H54 (cell line): ENCODE measurements at places on chromosomes 12 and 14.

DNA sequence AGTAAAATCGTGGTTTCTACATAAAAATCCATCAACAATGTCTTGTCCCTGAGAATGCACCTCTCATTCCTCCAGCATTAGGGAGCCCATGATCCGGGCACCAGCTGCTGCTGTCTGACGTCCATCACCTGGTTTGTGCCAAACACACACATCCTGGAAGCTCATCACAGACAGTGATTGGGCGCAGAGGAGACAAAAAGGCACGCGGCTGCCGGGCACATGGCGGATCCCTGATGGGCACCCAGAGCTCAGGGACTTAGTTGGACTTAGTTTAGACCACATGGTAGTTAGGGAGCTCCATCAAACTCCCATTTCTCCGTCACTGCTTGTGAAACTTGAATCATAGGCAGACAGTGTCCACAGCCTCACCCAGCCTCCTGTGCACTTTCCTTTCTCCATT lies 1059.3 kb downstream of the TMEM121 start:
- no peak for DNase-seq

GRCh38 chr12:98439981-98440581 lies 75.3 kb upstream of the TMPO start:
- no peak for DNase-seq

DNA sequence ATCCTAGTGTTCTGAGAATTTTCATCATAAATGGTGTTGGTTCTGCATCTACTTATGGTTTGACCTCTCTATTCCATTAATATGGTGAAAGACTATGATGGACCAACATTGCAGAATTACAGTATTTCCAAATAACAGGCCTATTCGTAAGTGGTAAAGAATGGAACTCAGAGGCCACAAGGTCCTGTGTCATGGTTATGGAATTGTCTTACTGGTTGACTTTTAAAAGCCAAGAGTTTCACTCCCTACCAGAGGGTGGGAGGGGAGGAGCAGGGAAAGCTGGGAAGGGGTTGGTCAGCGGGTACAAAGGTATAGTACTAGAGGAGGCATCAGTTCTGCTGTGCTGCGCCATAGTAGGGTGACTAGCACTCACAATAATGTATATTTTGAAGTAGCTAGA lies 153.4 kb downstream of the TMEM132D start:
- DNase-seq: no peak

- DNase-seq: no peak
These were observed 68.3 kb downstream of the ALG10B start for GRCh38 chr12:38384816-38385378.

DNA sequence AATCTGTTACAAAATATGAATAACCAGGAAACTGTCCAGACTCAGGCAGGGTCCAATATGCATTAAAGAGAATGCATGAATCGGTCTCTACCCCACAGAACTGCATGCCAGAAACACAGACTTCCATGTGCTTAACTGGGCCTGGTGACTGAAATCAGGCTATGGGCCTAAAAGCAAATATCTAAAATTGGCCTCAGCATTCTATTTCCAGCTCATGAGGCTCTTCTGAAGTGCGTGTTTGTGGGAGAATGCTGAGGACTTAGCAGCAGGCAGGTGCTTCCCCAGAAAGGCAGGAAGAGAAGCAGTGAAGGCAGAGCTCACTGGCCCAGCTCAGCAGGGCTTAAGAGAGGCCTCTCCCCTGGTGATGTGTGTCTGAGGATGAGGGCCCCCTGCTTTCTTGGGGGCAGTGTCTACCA lies 48.5 kb downstream of the ADGRD1 start:
- DNase-seq: no peak

- DNase-seq: no peak
These were observed 30.9 kb downstream of the PIGH start for GRCh38 chr14:67569011-67569650.

GRCh38 chr12:80939231-80939950 lies 1.7 kb upstream of the LIN7A start:
- DNase-seq: no peak

GRCh38 chr12:130705178-130705822 lies 10.8 kb downstream of the RIMBP2 start:
- DNase-seq: no peak

GRCh38 chr14:90387206-90387760 lies 9.5 kb upstream of the CALM1 start:
- DNase-seq: no peak

DNA sequence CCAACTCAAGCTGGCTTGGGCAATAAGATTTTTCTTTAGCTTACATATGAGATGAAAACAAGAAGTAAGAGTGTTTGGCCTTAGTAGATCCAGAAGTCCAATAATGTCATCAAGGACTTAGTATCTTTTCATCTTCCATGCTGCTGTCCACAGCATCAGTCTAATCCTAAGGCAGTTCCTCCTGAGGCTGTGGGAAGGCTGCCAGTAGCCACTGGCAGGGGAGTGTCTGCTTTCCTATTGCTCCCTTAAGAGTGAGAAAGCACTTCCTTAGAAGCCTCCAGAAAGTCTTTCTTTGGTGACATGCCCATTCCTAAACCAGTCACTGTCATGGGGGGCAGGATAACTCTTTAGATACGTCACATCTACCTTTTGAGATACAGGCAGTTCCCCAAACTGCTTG lies 317.7 kb downstream of the BMP4 start:
- DNase-seq: no peak

GRCh38 chr12:32508626-32509025 lies 109.3 kb downstream of the FGD4 start:
- no peak for DNase-seq

DNA sequence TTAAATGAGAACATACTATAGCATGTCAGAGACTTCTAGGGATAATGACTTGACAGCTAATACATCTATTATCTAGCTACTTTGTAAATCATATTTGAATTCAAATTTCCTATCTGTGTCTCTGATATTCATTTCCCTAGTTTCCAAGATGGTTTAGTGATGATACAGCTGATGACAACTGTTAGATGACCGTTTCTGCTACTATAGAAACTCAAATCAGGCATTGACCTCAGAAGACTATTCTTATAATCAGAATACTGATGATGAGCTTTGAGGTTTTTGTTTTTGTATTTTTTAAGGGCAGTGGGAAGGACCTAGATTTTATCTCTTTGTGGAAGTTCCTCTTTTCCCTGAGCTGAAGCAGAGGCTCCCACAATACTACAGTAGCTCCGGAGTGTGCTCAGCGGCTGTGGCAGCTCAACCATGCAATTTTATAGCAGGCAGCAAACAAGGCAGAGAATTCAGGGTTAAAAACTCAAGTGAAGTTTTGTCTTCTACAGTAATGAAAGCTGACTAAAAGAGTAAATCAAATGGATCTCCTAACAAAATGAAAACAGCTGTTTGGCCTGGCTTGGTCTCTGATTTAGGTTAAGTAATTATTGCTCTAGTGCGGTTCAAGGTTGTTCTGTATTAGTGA lies 145.1 kb downstream of the SLC25A21 start:
- no peak for DNase-seq

- DNase-seq: no peak
These were observed 377.1 kb upstream of the NOVA1 start for GRCh38 chr14:26974965-26975364.

DNA sequence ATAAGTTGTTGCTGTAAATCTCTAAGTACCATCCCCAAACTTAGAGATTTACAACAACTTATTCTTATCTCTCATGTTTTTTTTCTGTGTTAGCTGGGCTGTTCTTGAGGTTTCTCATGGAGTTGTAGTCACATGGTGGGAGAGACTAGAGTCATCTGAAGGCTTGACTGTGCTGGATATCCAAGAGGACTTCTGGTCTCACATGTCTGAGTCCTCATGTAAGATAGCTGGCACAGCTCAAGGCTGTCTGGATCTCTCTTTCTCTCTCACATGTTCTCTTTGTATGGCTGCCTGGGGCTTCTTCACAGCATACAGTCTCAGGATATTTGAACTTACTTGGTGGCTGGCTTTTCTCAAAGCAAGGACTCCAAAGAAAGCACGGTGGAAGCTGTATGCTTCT lies 63.8 kb downstream of the DACT1 start:
- DNase-seq: no peak

GRCh38 chr14:64573109-64573508 lies 23.3 kb downstream of the PPP1R36 start:
- no peak for DNase-seq

GRCh38 chr12:29863665-29864064 lies 79.9 kb upstream of the TMTC1 start:
- no peak for DNase-seq

DNA sequence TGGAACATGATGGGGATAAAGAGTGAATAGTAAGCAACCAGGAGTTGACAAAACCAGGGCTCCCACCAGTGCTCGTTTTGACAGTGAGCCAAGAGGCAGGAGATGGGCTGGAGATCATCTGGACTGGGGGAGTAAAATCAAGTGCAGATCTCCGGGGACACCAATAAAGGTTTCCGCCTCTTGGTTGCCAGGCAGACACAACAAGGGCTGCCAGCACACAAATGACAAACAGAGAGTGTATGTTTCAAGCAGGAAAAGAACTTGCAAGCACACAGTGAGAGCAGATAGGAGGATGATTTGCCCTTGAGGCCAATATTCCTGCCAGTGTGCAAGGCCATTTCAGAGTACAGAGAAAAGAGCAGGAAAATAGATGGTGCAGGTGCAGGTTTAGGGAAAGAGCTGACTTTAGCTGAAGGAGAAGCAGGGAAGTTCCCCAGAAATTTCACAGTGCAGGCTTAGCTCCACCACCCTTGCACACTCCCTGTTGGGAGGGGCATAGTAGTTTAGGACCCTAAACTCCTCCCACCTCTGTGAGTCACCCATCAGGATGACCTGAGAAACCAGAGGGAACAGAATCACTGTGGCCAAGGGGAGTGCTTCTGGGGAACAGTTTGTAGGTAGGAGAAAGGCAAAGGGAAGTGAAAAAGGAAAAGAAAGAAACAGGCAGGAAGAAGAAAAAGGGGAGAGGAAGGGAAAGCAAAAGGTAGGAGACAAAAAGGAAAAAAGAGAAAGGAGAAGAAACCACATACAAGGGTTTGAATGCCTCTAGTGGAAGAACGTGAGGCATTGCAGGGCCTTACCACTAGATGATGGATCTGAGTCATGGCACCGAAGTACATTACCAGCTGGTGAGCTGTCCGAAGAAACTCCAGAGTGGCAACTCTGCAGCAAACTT lies 404.4 kb downstream of the SLC6A15 start:
- peak; percentile 47 for DNase-seq

DNA sequence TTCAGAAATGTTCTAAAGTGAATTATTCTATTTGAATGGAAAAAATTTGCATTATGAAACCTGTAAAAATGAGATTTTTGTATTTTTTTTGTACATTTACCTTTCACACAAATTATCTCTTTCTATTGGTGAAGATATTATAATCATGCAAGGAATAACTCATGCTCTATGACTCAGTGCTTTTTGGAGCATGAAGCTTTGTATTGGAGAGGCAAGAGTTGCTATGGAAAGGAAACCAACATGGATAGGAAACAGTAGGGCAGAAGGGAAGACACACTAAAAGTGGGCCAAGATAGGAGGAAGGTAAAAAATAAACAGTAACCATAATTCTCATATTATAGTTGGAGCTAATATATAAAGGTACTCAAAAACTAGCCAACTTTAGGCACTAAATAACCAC lies 79.0 kb downstream of the PLCZ1 start:
- DNase-seq: no peak

DNA sequence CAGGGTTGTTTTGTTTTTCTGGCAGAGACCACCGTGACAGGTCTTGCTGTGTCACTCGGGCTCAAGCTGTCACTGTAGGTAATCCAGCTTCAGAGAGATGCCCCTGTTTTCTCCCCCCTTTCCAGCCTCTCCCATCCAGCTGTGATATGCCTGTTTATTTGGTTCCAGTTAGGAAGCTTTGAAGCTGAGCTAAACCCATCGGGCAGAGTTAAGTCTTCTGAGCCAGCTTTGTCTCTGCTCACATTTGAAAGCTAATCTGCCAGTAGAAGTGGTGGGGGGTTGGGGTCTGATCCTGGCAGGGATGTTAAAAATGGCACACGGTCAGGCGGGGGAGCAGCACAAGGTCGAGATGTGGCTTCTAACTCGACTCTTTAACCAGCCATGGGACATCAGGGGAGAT lies 130.0 kb downstream of the TSPAN9 start:
- DNase-seq: no peak

- peak; percentile 38 for DNase-seq
These were observed 115.2 kb downstream of the KSR2 start for GRCh38 chr12:117853600-117853999.

DNA sequence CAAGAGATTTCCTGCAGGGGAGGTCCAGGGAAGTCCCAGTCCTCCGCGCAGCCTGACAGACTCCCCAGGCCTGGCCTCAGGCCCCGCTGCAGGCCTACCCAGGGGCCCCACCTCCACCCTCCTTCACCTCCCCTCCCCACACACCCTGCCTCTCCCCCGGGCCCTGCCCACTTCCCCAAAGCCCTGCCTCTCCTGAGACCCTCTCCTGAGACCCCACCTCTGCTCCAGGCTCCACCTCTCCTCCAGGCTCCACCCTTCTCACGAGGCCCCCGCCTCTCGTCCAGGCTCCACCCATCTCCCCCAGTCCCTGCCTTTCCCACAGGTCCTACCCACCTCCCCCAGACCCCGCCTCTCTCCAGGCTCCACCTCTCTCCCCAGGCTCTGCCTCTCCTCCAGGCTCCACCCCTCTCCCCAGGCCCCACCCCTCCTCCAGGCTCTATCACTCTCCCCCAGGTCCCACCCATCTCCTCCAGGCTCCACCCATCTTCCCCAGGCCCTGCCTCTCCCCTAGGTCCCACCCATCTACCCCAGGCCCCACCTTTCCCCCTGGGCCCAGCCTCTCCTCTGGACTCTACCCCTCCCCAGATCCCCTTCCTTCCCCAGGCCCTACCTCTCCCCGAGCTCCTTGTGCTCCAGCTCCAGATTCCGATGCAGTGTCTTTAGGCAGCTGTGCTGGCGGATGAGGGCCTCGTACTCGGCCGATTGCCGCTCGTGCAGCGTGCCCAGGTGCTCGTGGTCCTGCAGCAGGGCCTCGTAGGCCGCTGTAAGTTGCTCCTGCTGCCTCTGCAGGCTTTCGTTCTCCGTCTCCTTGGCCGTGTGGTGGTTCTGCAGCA lies 58.8 kb upstream of the GPR68 start:
- peak; percentile 61 for DNase-seq

- DNase-seq: no peak
These were observed 939.0 kb upstream of the ATXN7L3B start for GRCh38 chr12:73598626-73599025.
